ENCODE measurements at places on chromosomes 7 and 10.

DNA sequence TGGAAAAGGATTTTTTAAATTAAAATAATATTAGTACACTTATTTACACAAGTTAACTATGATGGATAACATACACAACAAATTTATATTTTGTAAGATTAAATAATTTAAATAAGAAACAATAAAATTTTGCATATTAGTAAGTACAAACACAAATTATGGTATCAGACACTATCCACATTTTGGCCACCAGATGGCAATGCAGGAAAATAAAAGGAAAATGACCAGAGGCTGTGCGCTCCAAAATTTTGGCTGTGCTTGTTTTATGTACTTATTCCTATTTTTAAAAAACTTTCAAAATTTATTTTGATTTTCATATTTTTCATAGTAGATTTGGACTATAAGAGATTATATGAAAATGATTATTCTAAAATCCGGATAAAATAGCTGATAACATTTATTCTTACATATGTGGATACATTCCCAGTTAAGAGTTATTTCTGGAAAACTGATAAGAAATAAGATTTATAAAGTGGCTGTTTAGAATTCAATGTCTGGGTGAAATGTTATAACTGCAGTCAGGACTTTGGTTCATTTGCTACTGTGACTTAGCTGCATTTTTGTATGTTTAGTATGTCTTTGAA, 274.7 kb upstream of the HGF start:
- peak; percentile 6 for DNase-seq

GRCh38 chr10:76879116-76879913, 758.3 kb downstream of the KCNMA1 start:
- DNase-seq, result no peak

DNA sequence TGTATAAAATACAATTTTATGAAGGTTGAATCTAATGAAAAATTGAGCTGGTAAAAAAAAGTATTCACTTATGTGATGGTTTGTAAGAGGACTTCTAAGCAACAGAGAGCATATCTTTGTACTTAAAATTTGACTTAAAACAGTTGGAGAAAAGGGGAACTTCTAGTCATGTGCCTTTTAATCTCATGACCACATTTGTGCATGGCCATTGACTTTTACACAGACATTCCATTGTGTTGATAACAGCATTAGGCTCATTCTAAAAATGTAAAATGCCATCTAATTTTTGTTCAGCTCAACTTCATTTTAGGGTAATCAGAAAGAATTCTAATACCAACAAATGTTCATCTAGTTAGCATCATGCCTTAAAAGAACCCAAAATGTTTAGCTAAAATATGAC, 119.9 kb downstream of the HPSE2 start:
- DNase-seq, result no peak

- DNase-seq, result no peak
These were observed 492.4 kb upstream of the SORCS1 start for GRCh38 chr10:107656932-107657331.

DNA sequence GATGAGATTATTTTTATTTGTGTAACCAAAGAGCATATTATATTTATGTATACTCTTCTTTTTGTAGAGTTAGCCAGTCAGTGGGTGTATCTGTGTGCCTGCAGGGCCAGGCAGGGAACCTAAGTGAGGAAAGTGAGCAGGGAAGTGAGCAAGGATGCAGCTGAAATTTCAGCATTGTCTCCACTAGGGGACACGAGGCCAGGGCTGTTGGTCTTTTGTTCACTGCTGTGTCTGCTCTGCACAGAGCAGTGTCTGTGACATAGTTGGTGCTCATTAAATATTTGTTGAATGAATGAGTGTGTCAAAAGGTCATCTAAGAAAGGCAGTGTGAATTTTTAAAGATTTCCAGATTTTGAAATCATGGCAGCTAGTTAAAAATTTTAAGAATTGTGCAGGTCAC, 51.8 kb downstream of the SUGCT start:
- DNase-seq, result no peak

DNA sequence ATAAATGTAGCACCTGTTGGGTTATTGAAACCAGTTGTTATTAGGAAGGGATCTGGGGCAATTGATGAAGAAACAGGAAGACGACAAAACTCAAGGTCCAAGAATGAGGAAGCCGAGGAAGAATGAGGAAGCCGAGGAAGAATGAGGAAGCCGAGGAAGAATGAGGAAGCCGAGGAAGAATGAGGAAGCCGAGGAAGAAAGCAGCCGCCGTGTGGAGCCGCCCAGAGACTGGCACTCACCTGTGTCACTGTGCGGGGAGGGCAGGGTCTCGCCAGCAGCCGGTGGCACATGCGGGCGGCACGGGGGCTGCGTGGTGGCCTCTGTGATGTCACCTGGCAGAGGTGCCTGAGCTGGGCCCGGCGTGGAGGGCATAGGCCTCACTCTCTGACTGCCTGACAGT, 71.1 kb upstream of the CFAP46 start:
- DNase-seq, result no peak

DNA sequence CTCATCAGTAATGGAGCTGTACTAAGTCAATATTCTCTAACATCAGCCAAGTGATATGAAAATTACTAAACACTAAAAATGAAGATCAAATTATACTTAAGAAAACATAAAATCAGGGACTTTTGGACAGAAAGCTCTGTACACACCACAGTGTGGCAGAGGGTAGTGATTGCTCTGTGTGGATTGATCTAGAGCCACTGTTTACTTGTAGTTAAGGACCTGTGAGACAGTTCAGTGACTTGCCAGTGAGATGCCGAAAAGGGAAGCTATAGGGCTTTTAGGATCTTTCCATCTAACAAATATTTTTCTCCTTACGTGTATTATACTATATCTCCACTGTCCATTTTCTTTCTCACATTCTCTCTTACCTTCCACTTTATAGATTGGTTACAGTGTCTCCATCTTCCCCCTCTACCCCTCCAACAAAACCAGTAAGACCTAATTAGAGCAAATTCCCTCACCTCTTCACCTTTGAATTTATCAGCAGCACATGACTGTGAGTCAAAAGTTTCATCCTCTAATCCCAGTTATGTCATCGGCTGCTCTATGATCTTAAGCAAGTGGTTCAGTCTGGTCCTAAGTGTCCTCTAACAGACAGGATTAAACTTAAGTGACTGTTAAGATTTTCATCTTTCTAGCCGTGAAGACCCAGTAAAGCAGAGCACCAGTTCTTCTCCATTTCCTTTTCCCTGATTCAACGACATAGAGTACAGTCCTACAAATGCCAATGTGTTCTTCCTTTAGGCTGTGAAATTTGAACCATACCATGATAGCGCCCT, 6.9 kb downstream of the PIK3CG start:
- DNase-seq, result no peak

- no peak for DNase-seq
These were observed 114.9 kb upstream of the SORCS3 start for GRCh38 chr10:104526188-104526587.

DNA sequence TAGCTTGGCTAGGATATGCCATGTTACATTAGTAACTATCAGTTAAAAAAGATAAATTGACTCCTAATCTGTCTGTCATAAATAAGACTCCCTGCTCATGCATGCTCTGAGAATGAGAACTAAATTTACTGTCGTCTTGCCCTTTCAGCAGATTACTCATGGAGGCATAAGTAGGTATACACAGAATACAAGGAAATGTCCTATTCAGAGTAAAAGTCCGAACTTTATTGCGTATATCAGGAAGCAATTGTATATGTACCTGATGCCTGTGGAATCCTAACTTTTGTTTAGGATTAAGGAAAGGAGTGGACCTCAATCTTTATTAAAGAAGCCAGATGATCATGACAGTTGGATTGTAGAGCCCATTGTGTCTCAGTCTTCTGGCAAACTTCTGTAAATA, 118.6 kb downstream of the THSD7A start:
- DNase-seq, result no peak

DNA sequence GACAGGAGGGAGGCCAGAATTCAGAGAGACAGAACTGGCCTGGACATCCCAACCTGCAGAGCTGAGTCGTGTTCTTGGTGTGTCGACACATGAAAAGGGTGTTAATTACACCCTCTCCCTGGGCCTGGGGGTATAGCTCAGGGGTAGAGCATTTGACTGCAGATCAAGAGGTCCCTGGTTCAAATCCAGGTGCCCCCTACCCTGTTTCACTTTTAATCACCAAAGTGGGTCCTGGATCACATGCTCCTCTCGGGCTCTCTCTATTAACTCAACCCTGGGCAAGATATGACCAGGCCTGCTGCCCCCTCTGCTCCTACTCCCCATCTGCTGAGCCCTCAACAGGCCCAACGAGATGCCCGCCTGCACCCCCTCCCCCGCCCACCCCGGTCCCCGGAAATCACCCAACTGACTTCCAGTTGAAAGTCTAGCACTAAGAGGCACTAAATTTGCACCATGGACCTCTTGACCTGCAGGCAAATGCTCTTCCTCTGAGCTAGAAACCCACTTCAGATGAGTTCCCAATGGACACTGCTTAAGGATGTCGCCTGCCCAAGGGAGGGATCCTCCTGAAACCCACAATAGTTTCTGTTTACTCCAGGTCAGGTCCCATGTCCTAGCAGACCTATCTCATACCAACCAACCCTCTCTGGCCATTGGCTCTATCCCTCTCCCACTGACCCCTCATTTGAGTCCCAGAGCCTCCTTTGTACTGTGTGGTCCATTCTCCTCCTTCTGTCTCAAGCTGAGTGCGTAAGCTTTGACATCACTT, 137.6 kb downstream of the ZNF467 start:
- no peak for DNase-seq

GRCh38 chr10:3579845-3580244, 205.2 kb downstream of the KLF6 start:
- DNase-seq, result no peak

DNA sequence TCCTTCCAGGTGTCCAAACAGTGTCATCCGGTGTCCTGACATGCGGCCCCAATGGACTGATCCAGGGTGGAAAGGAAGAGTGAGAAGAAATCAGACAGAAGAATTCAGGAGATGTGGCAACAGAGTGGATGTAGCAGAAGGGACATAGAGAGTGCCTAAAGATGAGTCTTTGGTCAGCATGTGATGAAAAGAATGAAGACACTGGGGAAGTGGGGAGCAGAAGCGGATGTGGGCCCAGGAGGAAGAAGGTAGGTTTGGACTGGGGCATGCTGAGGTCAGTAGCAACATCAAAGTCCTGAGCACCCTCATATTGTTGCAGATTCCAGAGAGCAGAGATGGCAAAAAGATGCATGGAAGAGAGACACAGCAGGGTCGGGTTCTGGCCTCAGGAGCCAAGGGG, 71.8 kb upstream of the STEAP1B start:
- no peak for DNase-seq

- DNase-seq, result no peak
These were observed 5.1 kb downstream of the STK32C start for GRCh38 chr10:132302421-132303310.

DNA sequence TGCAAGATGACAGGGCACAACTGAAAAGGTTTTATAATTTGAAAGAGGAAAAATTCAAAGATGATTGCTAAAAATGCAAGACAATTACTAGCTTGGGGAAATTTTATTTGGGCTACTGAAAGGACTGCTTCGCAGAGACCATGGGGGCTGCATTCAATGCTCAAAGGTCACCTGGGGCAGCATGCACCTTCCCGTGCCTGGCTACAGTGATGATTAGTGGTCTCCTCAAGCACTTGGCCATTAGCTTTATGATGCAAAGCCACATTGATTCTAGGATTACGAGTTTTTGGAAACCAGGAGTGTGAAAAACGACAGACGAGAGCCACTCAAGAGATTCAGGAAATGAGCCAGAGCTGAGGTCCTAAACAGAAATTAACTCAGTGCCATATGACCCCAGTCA, 764.6 kb downstream of the PHTF2 start:
- DNase-seq, result no peak

GRCh38 chr10:62036186-62037081, 134.9 kb downstream of the ARID5B start:
- DNase-seq, result no peak

- no peak for DNase-seq
These were observed 163.1 kb downstream of the ARHGAP12 start for GRCh38 chr10:31765541-31765940.

- peak; percentile 28 for DNase-seq
These were observed at the start of gene NPTX2 for GRCh38 chr7:98617051-98617959. Gene NPTX2 (plus strand): TSS chr7:98617285. CDS start chr7:98617462, 177 bp downstream.

- DNase-seq, result no peak
These were observed 270.8 kb downstream of the HTR7 start for GRCh38 chr10:90587081-90587491.

DNA sequence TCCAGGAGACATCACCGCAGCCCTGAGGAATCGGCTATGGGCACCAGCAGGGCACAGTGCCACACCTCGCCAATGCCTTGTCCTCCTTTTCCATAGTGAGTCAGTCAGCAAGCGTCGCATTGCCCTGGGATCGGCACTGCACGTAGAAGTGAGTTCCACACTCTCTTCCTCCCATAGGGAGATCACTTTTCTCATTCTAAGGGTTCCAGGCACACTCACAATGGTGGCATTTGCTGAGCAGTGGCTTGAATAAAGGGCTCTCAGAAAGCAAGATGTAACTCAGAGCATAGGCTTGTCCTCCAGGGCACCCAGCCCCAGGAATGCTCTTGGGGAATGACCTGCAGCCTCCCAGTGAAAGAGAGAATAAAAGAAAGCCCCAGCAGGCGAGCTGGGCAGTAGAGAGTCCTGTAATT, 1.1 kb upstream of the VIM start:
- no peak for DNase-seq

DNA sequence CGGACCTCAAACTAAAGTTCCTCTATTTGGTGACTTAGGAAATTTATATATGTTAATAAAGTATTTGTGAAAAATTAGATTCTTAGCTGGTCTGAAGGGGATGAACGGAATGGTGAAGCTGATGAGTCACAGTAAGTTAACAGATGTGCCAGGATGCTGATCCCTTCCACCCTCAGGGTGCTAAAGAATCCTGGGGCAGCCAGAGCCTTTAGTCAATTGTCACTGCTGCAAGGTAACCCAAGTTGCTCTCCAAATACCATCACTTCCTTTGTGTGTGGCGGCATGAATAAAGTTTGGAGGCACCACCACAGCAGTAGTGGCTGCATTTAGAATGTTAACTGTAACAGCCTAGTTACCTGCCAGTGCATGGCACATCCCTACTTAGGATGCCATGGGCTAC, 222.6 kb upstream of the PPP1R3A start:
- DNase-seq, result no peak

DNA sequence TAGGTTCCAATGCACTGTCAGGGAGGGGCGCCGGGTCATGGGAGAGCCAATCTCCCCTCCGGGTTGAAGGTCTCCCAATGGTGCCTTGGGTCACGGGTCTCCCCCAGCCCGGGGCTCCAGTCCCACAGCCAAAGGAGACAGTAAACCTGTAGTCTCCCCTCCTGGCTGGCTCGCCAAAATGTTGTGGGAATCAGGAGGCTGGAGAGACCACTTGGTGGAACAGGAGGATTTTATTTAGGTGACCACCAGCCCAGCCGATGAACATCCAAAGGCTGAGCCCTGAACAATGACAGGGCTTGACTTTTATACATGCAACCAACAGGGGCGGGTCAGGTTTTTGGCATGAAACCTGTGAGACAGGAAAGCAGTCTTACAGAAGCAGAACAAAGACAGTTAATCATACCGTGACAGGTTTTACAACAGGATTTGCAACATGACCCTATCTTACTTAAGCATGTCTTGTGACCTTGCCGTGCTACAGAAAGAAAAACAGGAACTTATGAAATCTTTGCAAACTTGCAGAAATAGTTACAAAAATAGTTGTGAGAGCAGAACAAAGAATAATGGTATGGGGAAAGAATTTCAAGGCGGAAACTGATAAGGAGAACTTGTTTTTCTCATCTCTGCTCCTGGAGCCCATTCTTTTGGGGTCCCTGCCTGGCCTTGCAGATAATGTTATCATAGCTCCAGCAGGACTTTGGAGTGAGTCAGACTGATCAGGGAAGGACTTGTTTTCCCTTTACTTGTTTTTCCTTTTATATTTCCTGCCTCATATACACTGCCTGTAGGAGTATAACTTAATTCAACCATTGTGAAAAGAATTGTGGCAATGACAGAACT, 7.1 kb downstream of the ERV3-1 start:
- DNase-seq, result no peak

GRCh38 chr7:111470998-111471397, 91.3 kb downstream of the IMMP2L start:
- DNase-seq, result no peak

All from stimulated activated naive CD8-positive, alpha-beta T cell treated with anti-CD3 and anti-CD28 coated beads, Interleukin-15, Interleukin-2, amounts not matched to agents 100 U/mL and 50 U/mL, for 24 hours (primary cell).